ENCODE measurements at places on chromosomes 5 and 9.

DNA sequence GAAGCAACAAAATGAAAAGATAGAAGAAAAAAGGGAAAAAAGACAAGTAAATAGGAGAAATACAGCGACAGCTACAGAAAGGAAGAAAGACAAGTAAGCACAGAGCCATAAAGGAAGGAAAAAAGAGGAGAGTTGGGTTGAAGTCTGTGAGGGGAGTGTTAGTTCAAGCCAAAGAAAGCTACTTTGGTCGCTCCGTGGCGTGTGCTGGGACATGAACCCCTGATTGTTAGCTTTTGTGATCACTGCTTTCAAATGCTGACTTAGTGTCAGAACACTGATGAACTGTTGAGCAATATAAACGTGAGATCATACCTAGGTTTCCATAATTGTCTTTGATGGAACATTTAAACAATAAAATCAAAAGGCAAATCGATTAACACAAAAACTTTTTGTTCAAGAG lies 370.1 kb downstream of the TMEM161B start:
- no peak for ATAC-seq

GRCh38 chr9:75053869-75054268 lies 25.8 kb upstream of the CARNMT1 start:
- ATAC-seq, result no peak

DNA sequence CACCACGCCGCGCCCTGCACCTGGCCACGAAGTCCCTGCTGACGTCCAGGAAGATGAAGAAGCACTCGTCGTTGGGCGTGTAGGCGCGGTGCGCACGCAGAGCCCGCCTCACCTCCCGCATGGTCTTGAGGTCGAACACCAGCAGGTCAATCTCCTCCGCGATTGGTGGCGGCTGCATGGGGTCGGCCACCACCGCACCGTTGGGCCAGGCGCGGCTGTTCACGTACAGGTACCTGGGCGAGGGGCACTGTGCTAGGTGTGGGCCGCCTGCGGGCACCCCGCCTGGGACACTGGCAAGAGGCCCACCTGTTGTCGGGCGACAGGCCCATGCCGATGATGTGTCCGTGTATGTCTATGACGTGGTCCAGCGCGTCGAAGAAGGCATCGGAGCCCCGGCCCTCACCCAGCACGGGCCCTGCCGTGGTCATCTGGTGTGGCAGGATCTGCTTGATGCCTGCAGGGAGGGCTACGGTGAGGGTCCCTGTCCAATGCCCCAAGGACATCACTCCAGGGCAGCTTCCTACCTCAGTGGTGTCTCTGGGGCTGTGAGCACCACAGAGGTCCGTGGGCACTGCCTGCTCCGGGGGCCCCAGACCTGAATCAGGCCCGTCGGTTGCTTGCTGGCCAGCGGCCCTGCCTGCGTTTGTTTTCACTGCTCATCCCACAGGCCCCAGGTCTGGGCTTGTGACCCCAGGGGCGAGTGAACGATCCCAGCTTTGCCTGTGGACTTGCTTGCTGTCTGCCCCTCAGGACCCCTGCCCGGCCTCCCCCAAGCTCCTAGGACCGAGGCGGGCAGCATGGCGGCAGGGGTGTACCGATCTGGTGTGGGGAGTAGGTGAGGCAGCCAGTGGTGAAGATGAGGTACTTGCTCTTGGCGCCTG lies 3.1 kb downstream of the FBXW5 start:
- no peak for ATAC-seq

- no peak for ATAC-seq
Observed at GRCh38 chr9:10701906-10702305, 89.1 kb upstream of the PTPRD start.

- no peak for ATAC-seq
Observed at GRCh38 chr9:96617439-96618185, 2.0 kb downstream of the CDC14B start.

- no peak for ATAC-seq
Observed at GRCh38 chr9:5445886-5446285, 4.5 kb upstream of the CD274 start.

GRCh38 chr5:113632996-113633395 lies 119.5 kb downstream of the YTHDC2 start:
- no peak for ATAC-seq

- no peak for ATAC-seq
Observed at GRCh38 chr5:152704286-152704685, 299.2 kb upstream of the NMUR2 start.

DNA sequence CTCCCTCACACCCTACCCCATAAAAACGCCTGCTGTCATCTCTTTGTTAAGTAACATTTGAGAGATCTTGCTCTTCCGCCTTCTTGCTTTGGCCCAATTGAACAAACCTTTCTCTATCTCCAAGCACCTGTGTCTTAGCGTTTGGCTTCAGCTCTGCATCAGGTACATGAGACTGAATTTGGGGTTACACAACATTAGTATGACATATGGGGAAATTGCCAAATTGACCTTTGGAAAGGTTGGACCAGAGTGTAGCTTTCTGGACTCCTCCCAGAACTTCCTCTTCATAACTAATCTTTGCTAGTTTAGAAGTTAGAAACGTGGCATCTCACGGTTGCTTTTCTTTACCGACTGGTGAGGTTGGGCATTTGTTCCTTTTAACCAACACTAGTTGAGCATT lies 3.5 kb upstream of the EXOSC3 start:
- ATAC-seq, result no peak

DNA sequence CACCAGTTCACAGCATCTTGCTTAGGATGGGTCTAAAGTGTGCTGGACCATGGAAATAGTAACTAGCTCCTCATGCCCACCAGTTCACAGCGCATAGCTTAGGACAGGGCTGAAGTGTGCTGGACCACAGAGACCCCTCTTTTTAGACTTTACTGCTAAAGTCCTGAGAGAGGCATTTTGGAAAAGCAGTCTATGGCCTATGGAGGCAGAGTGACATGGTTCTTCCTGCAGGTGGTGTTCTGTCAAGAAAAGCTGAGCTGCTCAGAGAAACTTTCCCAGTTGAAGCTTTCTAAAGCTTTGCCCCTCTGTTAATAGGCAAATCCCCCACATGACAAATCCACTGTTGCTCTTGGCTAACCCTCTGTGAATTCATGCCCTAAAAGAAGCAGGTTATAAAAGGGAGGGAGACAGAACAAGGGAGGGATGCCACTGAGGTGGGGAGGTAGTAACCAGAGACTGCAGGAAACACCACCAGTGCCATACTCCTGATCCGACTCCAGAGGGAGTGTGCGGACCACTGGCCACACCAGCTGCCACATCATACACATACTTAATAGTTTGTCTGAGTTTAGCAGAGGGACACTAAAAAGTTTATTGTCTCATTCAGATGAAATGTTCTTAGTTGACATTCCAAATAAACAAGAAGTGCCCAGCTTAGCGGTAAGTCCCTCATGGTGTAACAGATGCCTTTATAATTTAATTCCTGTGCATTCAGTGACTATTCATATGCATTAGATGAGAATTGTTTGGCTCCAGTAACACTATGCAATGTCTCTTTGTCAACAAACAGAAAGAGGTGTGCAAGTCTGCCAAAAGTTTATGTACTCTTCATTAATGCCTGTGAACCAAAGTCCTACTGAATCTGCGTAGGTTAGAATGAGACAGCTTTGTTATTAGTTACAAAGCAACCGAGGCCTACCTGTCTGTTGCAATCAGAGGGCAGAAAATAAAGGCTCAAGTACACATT lies 236.2 kb upstream of the NFIL3 start:
- no peak for ATAC-seq

- ATAC-seq, result no peak
Observed at GRCh38 chr5:111197523-111197922, 26.7 kb upstream of the CAMK4 start.

DNA sequence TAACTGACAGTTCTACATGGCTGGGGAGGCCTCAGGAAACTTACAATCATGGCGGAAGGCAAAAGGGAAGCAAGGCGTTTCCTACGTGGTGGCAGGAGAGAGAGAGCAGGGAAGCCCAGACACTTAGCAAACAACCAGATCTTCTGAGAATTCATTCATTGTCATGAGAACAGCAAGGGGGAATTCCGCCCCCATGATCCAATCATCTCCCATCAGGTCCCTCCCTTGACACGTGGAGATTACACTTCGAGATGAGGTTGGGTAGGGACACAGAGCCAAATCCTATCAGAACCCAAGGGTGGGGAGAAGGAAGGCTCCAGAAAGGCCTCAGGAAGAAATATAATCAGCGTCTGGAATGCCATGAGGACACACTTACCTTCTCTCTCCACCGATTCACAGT lies 34.3 kb downstream of the KIF4B start:
- ATAC-seq, result no peak

- no peak for ATAC-seq
Observed at GRCh38 chr9:121598965-121599871, 52.2 kb upstream of the DAB2IP start.

DNA sequence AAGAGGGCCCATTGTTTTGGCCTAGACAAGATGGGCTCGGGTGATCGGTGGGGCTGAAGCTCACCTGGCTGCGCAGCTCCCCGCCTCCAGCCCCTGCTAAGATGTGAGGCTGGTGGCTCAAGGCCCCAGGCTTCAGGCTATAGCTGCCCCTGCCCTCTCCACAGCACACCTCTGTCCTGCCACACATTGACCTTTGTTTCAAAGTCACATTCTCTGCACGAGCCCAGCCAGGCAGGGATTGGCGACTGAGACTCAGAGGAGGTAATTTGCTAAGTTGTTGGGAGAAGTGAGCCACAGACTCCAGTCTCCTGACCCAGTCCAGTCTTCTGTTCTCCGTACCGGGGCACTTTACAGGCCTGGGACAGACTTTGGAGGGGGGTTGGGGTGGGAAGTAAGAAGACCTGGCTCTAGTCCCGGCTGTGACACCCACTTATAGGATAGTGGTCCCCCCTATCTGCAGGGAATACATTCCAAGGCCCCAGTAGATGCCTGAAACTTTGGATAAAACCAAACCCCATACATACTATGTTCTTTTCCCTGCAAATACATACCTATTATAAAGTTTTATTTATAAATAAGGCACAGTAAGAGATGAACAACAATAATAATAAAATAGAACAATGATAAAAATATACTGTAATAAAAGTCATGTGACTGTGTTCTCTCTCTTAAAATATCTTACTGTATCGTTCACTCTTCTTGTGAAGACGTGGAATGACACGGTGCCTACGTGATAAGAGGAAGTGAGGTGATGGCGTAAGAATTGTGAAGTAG lies 13.3 kb downstream of the PDGFRB start:
- no peak for ATAC-seq

GRCh38 chr9:127586537-127586936 lies 25.5 kb upstream of the STXBP1 start:
- ATAC-seq, result peak; percentile 75

DNA sequence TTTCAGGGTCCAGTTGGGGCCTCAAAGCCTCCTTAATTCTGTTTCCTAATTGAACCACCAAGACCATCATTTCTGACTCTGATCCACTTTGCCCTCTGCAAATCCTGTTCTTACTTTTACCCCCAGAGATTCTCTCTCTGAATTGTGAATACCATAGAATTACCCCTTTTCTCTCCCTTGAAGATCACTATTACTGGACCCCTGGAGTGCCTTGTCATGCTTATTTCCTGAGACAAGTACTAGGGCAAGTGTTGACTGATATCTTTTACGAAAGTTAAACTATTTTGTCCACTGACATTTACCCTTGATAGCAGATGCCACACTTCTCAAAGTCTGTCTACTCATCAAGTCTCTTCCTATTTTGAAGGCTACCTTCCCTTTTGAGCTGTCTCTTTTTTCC lies 246.9 kb upstream of the PTGER4 start:
- no peak for ATAC-seq

DNA sequence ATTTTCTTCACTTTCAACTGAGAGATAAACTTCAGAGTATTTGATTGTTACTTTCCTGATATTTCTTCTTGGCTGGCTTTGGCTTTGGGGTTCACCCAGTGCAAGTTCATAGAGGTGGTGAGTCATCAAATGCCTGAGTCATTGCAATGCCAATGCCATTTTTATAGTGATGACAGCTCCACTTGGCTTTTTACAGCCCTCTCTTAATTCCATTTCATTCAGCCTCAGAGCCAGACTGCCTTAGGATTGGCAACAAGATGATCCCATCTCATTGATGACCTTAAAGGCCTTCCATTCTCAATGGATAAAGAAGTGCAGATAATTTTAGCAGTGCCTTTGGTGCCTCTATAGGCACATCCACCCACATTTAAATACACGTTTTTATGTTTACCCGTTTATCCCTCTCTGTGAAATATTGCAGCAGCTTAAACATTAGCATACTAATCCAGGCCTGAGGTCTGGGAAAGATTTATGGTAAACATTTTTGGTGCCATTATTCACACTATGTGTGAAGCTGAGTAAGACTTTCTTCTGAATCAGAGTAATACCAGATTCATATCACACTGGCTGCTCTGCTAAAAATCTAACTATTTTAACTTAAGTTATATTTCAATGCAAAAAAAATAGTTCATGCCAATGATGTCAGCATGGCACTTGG lies 88.9 kb upstream of the TYRP1 start:
- ATAC-seq, result no peak

DNA sequence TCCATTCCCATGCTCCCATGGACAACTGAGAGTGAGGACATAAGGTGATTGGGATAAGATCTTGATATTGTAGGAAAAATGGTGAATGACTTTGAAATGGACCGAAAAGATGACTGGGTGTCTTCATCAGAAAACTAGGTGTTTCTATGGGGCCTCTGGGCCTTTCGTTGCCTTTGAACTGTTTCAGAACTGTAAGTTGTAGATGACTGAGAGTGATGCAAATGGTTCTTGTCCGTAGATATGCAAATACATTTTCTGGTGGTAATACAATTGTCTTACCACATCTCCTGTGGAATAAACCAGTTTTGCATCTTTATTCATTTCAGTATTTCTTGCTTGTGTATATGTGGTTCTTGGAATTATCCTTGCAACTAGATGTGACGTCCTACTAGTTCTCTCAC lies 16.0 kb upstream of the TEX48 start:
- peak; percentile 68 for ATAC-seq

DNA sequence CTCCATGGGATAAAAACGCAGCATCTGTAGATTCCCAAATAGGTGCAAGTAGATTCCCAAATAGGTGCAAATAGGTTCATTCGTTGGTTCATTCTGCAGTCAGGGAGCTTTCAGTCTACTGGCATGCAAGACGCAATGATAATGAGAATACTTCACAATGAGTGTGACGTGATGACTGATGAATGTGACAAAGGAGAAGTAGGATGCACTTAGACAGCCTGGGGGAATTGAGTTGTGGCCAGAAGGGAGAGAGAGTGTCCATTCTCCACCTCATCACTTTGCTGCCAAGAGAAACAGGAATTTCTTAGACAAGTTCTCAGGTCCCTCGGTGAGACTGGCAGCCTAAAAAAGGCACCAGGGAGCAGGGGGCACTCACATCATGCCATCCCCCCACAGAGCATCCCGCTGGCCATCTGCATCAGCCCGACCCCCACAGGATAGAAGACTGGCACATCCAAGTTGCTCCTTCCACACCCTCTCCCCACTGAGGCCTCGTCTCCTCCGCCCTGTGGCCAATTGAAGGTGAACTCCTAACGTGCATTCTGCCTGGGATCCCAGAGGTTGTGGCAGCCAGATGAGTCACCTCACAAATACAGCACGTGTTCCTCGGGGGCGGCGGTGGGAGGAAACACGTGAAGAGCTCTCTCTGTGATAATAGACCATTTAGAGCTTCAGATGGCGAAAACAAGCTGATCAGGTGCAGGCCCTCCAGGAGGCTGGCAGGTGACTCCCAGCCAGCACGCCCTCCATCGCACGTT lies 19.9 kb upstream of the KCNIP1 start:
- ATAC-seq, result peak; percentile 38

Data from activated CD4-positive, CD25-positive, alpha-beta regulatory T cell treated with anti-CD3 and anti-CD28 coated beads, Interleukin-2, amount 50 U/mL, for 24 hours (primary cell).